Stimulated activated CD8-positive, alpha-beta memory T cell treated with anti-CD3 and anti-CD28 coated beads, Interleukin-15, amount 100 ng/mL, for 24 hours (primary cell): ENCODE measurements at places on chromosomes 6 and 20.

DNA sequence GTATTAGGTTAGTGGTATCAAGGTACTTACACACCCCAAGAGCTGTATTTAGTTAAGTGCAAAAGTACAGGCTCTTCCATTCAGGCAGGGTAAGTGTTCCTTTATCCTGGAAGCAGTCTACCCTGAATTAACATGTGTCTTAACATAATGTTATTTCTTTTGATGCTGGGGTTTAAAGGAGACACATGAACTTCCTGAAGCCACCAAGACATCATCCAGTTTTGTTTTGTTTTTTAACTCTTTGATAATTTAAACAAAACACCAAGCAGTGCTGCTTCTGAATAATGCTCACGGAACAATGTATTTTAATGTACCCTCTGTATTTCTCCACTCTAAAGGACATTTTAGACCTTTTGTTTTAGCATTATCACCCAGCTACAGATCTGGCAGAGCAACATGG, 50.5 kb upstream of the PLCB4 start:
- no peak for DNase-seq

DNA sequence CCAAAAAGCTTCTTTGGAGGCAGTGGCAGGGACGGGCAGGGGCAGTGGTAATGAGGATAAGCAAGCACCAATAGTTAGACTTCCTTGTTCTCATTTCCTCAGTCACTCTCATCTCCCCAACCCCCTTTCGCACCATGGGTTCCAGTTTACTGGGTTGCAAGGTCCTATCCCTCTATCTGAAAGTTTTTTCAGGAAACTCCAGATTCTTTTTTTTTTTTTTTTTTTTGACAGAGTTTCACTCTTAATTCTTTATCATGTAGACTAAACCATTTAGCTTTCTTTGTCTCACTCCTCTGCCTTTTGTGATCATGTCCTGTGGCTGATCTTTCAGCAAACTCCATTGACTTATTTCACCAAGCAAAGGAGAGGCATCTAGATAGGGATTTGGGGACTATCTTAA, 51.4 kb upstream of the GMDS start:
- DNase-seq = no peak

- DNase-seq = no peak
Observed at GRCh38 chr20:63518946-63519667, 1.5 kb upstream of the PPDPF start.

DNA sequence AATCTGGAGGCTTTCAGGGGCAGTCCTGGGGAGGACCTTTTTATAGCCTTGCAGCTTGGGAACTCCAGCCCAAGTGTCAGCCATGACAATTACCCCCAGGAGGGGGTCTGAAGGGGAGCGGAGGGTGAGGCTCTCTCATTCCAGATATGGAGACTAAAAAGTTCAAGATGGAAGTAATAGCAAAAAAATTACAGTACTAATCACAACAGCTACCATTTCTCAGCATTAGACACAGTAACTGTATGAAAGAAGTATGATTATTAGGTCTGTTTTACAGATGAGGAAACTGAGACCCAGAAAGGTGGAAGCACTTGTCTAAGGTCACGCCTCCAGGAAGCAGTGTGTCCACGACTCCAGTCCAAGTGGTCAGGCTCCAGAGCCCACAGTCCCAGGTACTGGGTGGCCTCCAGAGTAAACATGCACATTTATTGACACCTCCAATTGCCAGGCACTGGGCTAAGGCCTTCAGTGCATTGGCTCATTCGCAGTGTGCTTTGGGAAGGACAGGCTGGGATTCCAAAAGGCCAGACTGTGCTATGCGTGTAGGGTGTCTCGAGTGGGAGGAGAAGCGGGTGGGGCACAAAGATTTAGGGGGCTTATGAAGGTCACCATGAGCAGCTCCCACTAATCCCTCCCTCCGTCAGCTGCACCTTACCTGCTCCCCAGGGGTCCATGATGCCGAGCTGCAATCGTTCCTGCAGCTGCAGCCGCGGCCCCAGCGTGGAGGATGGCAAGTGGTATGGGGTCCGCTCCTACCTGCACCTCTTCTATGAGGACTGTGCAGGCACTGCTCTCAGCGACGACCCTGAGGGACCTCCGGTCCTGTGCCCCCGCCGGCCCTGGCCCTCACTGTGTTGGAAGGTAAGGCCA, 2.3 kb downstream of the NRSN2 start:
- DNase-seq = no peak

DNA sequence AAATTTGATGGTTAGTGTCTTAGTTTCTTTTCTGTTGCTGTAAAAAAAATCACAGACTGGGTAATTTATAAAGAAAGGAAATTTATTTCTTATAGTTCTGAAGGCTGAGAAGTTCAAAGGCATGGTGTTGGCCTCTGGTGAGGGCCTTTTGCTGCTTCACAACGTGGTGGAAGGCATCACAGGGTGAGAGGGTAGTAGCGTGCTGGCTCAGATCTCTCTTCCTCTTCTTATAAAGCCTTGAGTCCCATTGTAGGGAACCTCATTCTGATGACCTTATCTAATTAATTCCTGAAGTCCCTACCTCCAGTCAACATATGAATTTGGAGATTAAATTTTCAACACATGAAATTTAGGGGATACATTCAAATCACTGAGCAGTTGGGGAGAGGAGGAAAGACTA, 62.0 kb downstream of the ARID1B start:
- DNase-seq = no peak

GRCh38 chr6:105493736-105494135, 90.9 kb upstream of the PREP start:
- no peak for DNase-seq

GRCh38 chr6:42257614-42258013, 40.0 kb upstream of the MRPS10 start:
- no peak for DNase-seq

DNA sequence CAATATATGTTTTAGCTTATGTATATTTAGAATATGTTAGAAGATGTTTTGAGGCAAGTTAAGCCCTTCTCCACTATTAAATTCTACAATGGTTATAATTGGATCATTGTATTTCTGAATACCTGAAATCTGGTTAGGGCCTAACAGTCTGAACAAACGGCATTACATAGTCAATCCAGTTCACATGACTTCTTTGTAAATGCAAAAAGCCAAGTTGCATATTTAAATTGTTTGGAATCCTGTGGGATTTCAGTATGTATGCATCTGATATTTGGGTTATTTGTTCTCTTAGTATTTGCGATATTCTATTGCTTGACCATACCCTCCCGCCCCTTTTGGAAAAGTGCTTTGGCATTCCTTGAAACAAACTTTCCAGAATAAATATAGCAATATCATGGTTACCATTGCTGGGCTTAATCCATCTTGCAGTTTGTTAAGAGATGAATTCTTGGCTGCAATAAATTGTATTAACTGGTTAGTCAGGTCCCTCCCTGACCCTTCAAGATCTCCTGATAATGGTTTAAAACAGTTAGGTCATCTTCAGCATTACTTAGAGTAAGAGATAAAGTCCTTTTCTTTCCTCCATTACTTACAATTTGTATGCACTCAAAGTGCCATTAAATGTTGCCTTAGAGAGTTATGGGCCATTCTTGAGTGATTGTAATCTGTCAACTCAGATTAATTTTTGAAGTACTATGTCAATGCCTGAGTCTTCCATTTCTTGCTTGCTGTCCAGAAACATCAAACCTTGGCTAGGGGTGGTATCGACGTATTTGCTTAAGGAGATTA, 36.5 kb downstream of the LRRC1 start:
- no peak for DNase-seq

DNA sequence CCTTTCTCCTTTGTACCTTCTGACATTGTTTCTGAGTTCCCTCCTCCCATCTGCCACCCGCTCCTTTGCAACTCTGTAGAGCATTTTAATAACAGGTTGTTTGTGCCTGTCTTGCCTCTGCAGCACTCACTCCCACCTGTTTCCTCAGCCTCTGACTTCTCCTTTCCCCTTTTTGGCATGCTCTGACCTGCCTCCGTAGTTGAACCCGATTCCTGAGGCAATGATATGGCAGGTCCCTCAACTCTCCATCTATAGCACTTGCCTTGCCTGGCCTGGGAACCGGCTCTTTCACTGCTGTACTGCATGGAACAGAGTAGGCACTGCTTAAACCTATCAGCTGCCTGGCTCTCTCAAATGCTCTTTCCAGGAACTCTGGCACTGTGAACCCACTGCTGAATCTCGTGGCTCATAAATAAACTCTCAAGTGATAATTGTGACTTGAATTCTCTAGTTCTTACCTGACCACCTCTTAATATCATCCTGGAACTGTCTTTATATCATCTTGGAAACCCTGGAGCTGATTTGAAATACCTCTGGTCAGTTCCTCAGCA, 50.3 kb downstream of the UTRN start:
- no peak for DNase-seq

- no peak for DNase-seq
Observed at GRCh38 chr6:154887051-154887450, 108.1 kb upstream of the TIAM2 start.

- DNase-seq = no peak
Observed at GRCh38 chr20:23583526-23583925, 15.2 kb upstream of the CST9L start.

- no peak for DNase-seq
Observed at GRCh38 chr6:85424981-85425380, 24.9 kb upstream of the NT5E start.

- DNase-seq = no peak
Observed at GRCh38 chr6:121330516-121330915, 3.8 kb downstream of the TBC1D32 start.

GRCh38 chr6:125797120-125797885, 6.5 kb downstream of the NCOA7 start:
- DNase-seq = no peak

GRCh38 chr20:8578161-8578865, 446.2 kb downstream of the PLCB1 start:
- no peak for DNase-seq

DNA sequence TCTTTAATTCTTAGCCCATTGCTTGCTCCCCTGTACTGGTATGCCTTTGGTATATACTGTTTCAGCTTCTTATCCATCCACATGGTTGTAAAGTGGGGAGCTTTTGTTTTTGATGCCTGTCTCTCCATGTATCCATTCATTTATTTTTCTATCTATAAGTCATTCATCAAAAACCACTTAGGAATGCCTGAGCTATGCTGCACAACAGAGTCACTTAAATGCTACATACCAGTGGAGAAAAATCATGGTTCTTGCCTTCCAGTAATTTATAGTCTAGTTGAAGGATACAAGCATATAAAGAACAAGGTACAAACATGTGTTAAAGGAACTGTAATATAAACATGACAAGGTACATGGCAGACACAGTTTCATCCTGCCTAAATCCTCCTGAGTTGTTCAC, 347.3 kb downstream of the NRN1 start:
- no peak for DNase-seq

DNA sequence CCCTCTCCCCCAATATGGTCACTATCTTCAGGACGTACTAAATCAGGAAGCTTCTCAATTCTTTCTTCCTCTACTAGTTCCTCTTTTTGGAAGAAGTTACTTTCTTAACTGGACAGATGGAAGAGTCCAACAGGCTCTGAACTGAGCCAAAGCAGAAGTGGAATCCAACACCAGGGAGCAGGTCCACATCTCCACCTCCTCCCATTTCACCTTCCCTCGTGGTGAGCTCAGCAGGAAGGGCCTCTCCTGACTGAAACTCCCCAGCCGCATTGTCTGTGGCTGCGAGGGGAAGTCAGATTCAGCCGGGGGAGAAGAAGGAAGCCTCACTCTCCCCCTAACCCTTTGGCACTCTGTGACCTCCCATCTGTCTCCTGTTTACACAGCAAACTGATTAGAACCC, 63.8 kb upstream of the UST start:
- DNase-seq = no peak

- DNase-seq = no peak
Observed at GRCh38 chr20:23632711-23633573, 4.8 kb downstream of the CST3 start.

DNA sequence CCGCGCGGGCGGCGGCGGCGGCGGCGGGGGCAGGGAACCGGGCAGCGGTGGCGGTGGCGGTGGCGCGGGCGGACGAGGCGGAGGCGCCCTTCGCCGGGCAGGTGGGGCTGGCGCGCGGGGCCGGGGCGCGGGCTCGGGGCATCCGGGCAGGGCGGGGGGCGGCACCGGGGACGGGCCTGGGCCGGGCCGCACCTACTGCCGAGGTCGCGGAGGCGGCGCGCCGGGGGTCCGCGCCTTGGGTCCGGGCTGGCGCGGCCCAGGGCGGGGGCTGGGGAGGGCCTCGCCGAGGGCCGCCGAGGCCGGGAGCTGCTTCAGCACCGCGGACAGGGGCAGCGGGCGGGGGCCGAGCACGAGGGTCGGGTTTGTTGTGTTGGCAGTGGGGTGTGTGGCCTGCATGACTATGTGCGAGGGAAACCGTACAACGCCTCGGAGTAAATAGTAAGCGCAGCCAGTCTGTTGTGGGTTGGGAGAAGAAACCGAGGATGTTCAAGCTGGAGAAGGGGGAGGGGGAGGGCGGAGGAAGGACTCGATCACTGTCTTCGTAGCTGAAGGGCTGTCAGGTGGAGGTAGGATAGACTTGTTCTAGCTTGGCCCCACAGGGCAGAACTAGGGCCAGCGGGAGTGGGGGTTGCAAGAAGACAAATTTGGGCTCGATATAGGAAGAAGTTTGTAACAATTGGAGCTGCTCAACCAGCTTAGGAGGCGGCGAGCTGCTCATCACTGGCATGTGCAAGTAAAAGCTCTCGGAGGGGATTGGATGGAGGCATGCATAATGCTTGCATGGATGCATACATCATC, 593 bp downstream of the MMP24 start:
- no peak for DNase-seq

- DNase-seq = no peak
Observed at GRCh38 chr6:125951323-125951722, 5.2 kb upstream of the HINT3 start.

GRCh38 chr6:25253351-25253750, 25.8 kb upstream of the CARMIL1 start:
- no peak for DNase-seq

DNA sequence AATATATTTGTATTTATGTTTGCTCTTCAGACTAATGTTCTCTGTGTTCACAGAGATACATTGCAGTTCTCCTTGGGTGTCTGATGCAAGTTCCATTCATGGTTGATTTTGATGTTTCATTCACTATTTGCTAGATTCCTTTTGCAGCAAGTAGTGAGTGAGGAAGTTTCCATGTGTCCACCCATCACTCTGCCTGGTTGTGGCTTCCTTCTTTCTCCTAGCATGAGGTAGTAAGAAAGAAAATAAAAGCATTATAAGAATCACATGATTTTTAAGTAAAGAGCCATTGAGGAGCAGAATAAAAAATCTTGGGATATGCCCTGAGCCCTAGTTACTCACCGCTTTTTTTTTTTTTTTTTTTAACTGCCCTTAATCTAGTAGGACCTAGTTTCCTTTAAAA, 8.7 kb downstream of the SASH1 start:
- DNase-seq = no peak

- DNase-seq = no peak
Observed at GRCh38 chr20:16947479-16947878, 199.3 kb downstream of the OTOR start.

DNA sequence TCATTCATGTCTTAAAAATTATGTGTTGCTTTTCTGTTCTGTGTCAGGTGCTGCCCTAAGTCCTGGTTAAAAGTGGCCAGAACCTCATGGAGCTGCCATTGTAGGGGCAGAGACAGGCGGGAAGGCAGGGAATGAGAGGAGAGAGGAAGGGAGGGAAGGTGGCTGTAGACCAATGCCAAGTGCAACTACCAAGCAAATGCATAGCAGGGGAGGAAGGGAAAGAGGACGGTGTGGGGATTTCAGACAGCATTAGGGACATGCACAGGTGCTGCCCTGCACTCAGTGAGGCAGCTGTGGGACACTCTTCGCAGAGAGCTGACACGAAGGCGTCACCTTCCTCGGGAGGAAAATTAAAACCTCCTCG, 21.0 kb downstream of the GGTLC1 start:
- no peak for DNase-seq
